ENCODE measurements at places on chromosomes 12 and 14.

GRCh38 chr14:27243365-27243764 is 645.5 kb upstream of the NOVA1 start:
- no peak for DNase-seq

- no peak for DNase-seq
Measured at GRCh38 chr12:17017402-17017801, 411.4 kb upstream of the LMO3 start.

DNA sequence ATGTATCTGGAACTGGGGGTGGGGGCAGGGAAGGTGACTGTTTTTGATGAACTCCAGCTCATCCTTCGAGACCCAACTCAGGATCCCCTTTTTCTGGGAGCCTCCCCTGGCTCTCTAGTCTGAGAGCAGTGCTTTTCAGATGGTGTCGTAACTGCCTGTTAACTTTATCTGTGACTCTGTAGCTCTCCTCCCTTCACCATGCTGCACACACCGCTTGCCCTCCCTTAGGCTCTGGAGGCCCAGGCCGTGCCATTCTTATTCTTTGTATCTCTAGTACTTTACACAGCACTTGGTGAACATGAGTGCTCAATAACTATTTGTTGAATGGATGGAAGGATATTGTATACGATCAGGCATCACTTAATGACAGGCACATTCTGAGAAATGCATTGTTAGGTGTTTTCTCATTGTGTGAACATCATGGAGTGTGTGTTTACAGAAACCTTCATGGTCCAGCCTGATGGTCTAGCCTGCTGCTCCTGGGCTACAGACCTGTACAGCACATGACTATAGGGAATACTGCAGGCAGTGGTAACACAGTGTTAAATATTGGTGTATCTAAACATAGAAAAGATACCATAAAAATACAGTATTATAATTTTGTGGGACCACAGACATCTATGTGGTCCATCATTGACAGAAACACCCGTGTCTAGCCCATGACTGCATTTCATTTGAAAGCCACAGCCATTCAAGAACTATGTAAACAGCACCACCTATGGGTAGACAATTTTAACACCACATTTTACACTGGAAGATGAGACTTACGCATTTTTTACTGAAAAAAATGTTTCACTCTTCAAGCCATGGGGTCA is 91.8 kb downstream of the EML1 start:
- peak; percentile 49 for DNase-seq

DNA sequence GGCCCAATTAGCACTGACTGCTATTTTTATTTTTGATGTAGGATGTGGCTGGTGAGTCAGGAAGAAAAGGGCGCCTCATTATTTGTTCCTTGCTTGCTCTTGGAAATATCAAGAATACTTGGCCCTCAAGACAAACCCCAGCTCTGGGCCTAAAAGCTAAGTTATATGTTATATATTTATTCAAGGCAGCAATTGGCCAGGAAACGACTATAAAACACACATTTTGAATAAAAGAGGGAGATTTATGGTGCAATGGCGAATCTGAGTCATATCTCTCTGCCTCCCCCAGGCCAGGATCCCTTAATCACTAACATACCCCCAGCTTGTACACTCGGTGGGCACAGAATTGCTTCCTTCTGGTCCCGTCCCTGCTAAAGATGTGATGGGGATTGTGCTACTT is 63.3 kb downstream of the TBX5 start:
- DNase-seq = no peak

DNA sequence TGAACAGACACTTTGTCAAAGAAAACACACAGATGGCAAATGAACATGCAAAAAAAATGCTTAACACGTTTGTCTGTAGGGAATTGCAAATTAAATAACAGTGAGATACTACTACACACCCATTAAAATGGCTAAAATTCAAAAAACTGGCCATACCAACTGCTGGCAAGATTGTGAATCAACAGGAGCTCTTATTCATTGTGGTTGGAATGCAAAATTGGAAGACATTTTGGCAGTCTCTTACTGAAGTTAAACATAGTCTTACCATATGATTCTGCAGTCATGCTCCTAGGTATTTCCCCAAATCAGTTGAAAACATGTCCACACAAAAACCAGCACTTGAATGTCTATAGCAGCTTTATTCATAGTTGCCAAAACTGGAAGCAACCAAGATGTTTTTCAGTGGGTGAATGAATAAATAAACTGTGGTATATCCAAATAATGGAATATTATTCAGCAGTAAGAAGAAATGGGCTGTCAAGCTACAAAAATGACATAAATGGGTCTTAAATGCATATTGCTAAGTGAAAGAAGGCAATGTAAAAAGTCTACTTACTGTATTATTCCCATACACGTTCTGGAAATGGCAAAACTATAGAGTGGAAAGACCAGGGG is 91.4 kb downstream of the PLEKHA5 start:
- no peak for DNase-seq

DNA sequence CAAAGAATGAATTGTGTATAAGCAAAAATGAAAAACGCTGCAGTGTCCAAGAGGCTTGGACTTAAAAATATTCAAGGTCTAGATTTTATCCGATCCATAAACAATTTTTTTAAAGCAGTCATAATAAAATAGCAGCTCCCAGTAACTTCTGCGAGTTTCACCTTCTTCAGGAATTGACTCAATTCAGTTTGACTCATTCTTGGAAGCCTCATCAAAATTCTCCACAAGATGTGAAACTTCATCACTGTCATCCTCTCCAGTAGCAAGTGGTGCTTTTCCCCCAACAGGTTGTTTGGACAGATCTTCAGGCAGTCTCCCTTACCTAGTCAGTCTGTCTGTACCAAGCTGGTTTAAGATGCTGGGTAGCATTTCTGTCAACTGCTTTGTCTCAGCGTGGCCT is 93.5 kb upstream of the FOXG1 start:
- DNase-seq = no peak

- no peak for DNase-seq
Measured at GRCh38 chr14:50756300-50756699, 74.7 kb downstream of the NIN start.

- DNase-seq = no peak
Measured at GRCh38 chr14:32350020-32350419, 20.9 kb downstream of the AKAP6 start.

DNA sequence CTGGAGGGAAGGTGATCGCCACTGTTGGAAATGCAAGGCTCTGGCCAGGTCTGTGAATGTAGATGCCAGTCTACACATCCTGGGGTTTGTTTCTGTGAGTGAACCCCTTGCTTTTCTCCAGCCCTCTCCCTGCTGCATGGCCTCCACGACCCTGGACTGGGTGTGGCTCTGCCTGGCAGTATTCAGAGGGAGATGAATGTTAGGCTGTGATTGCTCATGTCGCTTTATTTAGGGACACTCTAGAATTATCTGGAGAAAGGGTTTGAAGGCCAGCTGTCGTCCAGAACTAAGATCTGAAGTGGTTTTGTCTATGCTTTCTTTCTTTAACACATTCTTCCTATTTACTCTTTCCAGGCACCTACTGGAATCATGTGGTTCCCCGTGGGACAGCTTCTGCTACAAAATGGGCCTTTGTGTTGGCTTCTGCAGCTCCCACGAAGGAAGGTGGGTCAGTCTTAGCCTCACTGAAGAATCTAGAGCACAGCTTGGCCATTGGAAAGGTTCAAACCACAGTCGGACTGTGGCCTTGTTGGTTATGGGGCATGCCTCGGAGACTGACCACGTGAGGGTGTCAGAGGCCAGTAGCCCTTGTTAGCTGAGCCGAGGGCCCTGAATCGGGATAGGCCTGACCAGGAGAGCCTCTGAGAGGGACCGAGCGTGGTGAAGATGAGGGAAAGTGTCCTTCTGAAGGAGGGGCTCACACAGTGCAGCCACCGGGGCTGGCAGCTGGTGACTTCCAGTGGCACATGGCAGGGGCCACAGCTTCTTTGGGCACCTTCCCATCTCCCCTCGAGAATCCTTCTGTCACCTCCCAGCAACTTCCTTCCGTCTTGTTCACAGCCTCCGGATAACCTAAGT is 59.1 kb downstream of the ANKRD9 start:
- no peak for DNase-seq

DNA sequence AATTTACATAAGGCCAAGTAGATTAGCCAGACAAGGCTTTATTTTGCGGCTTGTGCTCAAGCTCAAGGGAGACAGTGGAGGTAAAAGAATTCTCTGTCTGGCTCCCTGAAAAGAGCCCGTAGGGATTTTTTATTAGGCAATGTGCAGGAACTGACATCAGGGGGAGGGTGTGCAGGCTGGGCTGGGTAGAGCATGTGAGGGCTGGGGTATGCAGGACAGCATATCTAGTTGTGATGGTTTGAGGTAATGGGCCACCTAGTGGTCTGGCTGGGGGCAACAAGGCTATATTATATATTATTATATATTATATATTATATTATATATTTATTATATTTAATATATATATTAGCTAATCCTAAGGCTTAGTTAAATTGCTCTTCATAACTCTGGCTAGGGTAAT is 102.1 kb downstream of the TMEM117 start:
- no peak for DNase-seq
